Thyroid gland (tissue), 4 donors: ENCODE measurements at places on chromosomes 6 and 20. TPM values are rescaled to one million over a fixed set of nuclear protein-coding genes. Genes with fewer than 3 reads are reported as not detected.

Gene FIG4
- total RNA-seq: 16.5 TPM

- no peaks in the 10 kb centered on the region for H3K36me3 ChIP-seq
- peak overlapping the region; percentile 30 for H3K27ac ChIP-seq
- H3K27me3 ChIP-seq: no peaks in the 10 kb centered on the region
Measured at GRCh38 chr20:31843288-31843687, 2.1 kb downstream of the FOXS1 start.

DNA sequence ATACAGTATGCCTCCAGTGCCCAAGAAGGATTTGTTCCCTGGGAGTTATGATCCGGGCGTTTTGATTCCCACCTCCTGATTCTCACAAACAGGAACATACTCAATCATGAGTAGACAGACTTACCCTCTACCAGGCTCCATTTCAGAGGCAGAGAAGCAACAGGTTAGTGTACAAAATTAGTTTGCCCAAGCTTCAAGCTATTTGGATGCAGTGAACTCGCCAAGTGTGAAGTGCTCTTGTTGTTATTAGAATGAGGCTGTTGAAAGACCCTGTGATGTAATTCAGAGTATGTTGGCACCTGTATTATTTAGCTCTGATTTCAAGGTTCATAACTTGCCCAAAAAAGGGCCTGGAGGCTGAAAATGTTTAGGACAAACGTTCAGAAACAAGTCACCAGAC, 247.0 kb downstream of the PHACTR1 start:
- H3K36me3 ChIP-seq: no peaks in the 10 kb centered on the region
- no peaks in the 10 kb centered on the region for H3K27me3 ChIP-seq
- H3K4me1 ChIP-seq: peaks cover 13% of the 10 kb centered on the region
- peak; percentile 26 for DNase-seq

GRCh38 chr6:166456395-166457156, 73.8 kb upstream of the MPC1 start:
- H3K4me3 ChIP-seq: no peak overlapping the region
- H3K27me3 ChIP-seq: no peaks in the 10 kb centered on the region
- no peaks in the 10 kb centered on the region for H3K4me1 ChIP-seq
- H3K27ac ChIP-seq: no peak overlapping the region
- no peak for DNase-seq
- H3K36me3 ChIP-seq: no peaks in the 10 kb centered on the region

- no peaks in the 10 kb centered on the region for H3K36me3 ChIP-seq
- no peak overlapping the region for H3K4me3 ChIP-seq
- peaks cover 24% of the 10 kb centered on the region for H3K4me1 ChIP-seq
- H3K27me3 ChIP-seq: no peaks in the 10 kb centered on the region
Measured at GRCh38 chr6:156781861-156782631, 4.9 kb downstream of the ARID1B start.

GRCh38 chr6:133408132-133408531, 167.0 kb downstream of the EYA4 start:
- no peaks in the 10 kb centered on the region for H3K36me3 ChIP-seq
- no peak overlapping the region for H3K27ac ChIP-seq
- H3K4me1 ChIP-seq: no peaks in the 10 kb centered on the region
- H3K4me3 ChIP-seq: no peak overlapping the region
